NK-92 treated with Interleukin-12 subunit alpha and Interleukin-12 subunit beta, amount 100 ng/mL, for 24 hours (cell line): ENCODE measurements at places on chromosomes 1 and 21.

DNA sequence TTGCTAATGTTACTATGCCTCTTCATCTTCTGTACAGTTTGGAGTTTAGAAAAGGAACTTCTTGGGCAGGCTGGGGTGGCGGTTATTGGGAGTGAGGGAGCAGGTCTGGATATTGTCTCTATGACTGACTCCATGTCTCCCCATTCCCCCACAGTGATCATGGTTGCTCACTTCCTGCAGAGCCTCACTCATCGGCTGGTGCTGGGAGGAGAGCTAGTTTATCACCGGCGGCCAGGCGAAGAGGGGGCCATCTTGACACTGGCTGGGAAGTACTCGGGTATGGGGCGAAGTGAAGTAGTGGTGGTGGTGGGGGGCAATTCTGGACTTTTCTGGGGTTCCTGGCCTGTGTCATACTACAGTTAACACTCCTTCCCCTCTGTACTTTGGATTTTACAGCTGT, 2.2 kb downstream of the TOMM40L start:
- DNase-seq = no peak

DNA sequence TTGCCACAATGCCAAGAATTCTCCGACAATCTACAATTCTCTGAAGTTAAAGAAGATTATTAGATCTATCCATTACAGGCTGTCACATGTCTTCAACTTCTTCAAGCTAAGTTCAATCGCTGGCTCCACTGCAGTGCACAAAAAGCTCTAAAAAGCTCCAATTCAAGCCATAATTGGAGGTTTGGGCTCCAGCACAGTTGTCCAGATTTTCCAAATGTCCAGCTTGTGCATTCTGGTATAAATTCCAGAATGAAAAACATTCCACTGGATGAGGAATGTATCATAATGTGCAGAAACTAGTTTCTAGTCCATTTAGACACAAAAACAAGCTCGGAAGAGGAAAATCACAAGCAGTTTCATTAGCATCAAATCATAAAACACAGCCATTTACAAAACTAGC, 138.6 kb downstream of the NRIP1 start:
- DNase-seq = no peak

DNA sequence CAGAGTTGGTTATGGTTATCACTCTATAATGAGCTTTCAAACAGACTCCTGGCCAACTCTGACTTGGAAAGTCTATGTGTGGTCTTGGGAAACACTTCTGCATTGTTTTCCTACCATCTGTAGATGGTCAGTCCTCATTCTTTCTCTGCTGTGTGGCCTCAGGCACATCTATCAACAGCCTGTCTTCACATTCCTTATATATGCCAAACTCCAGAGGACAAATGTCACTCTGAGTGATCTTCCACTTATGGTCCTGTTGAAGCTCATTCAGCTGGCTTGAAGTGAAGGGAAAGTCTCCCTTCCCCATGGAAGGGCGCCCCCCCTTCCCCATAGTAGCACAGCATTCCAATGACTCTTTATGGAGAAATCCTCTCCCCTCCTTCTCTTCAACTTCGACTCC, 58.7 kb downstream of the VANGL2 start:
- no peak for DNase-seq

DNA sequence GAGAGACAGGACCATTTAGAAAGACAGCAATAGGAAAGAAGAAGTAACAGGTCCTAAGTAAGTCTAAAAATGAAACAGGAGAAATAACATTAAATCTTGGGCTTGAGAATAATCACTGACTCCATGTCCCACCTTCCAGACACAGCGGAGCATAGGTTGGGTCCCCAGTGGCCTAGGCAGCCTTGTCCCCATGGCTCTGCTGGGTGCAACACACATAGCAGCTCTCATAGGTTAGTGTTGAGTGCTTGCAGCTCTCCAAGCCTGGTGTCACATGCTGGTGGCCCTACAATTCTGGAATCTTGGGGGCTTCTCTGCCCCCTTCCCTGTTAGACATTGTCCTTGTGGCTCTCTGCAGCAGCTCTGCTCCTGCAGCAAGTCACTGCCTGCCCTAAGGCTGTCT, 952.8 kb upstream of the ADGRL2 start:
- DNase-seq = no peak

- DNase-seq = no peak
Observed at GRCh38 chr1:8340448-8340847, 22.5 kb downstream of the SLC45A1 start.

- DNase-seq = no peak
Observed at GRCh38 chr1:223802602-223803001, 43.1 kb downstream of the TP53BP2 start.

GRCh38 chr1:15353839-15354579, 55.7 kb upstream of the EFHD2 start:
- DNase-seq = no peak

DNA sequence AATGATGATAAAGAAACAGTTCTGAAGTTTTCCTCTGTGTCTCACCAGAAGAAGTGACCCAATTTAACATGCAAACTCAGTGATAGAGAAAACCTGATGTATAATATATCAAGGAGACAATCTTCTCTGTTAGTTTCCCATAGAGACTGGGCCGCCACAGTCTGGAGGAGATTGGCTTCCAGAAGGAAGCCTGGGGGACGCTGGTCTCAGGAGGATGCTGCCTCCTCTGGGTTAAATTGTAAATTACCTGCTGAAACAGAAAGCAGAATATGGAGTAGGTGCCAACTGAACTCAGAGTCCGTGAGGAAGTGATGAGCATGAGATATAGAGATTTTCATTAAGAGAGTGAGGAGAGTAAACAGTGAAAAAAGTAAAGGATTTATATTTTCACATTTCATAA, 15.8 kb downstream of the OR14I1 start:
- DNase-seq = no peak
